ENCODE measurements at places on chromosomes 2 and 18.
A peak's percentile ranks its signal among the peaks of the same experiment; 100 is the strongest.

GRCh38 chr18:80104364-80104779, 4.7 kb upstream of the ADNP2 start:
- no peaks in the 10 kb centered on the region for H3K36me3 ChIP-seq
- no peak overlapping the region for H3K27ac ChIP-seq
- no peak for DNase-seq
- H3K4me3 ChIP-seq, result no peak overlapping the region
- no peaks in the 10 kb centered on the region for H3K27me3 ChIP-seq

- DNase-seq, result peak; percentile 11
- H3K27me3 ChIP-seq, result no peaks in the 10 kb centered on the region
- no peak overlapping the region for H3K4me3 ChIP-seq
Measured at GRCh38 chr2:58568901-58569300, 327.8 kb upstream of the FANCL start.

DNA sequence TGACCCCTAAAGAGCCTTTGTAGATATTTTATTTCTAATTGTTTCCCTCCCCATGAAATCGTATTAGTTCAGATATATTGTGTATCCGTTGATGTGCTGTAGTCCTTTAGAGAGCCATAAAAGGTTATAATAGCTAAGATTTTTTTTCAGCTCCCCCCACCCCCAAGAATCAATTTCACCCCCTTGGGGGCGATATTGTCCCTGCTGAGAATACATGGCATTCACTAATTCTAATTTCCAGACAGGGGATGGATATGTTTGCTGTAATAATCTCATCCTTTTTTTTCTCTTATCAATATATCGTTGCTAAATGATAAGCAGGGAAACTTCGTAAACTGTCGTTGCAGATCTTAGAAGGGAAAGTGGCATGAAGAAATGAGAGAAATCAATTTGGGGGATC, 530.7 kb downstream of the TMEM182 start:
- no peak for DNase-seq
- H3K4me3 ChIP-seq, result no peak overlapping the region
- no peaks in the 10 kb centered on the region for H3K4me1 ChIP-seq
- no peak overlapping the region for H3K27ac ChIP-seq

DNA sequence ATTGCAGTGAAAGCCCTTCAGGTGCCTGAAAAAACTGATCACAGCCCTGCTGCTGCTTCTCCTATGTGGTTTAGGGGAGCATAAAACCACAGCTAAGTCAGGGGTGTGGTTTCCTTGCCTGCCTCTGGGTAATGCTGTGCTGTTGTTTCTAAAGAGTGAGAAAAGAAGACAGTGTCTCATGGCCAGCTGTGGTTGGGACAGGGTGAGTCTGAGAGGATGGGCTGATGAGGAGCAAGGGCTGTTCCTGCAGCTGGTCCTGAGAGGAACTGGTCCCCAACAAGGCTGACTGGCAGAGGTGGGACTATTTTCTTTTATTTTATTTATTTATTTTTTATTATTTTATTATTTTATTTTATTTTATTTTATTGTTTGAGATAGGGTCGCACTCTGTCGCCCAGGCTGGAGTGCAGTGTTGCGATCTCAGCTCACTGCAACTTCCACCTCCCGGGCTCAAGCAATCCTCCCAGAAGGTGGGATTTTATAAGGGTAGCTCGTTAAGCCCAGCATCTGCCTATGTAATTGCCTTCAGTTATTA, 236.7 kb downstream of the FHOD3 start:
- H3K27me3 ChIP-seq, result no peaks in the 10 kb centered on the region
- H3K27ac ChIP-seq, result no peak overlapping the region
- H3K4me1 ChIP-seq, result no peaks in the 10 kb centered on the region

GRCh38 chr18:40630496-40630895, 1324.5 kb upstream of the PIK3C3 start:
- H3K36me3 ChIP-seq, result no peaks in the 10 kb centered on the region
- no peak overlapping the region for H3K27ac ChIP-seq
- H3K4me3 ChIP-seq, result no peak overlapping the region

- no peaks in the 10 kb centered on the region for H3K36me3 ChIP-seq
- no peak for DNase-seq
- H3K27ac ChIP-seq, result no peak overlapping the region
- H3K4me3 ChIP-seq, result no peak overlapping the region
- no peaks in the 10 kb centered on the region for H3K4me1 ChIP-seq
Measured at GRCh38 chr2:186399082-186399644, 86.9 kb upstream of the ZC3H15 start.

GRCh38 chr18:37559194-37559593, 6.4 kb downstream of the CELF4 start:
- DNase-seq, result no peak
- H3K4me3 ChIP-seq, result no peak overlapping the region
- no peak overlapping the region for H3K27ac ChIP-seq
- H3K27me3 ChIP-seq, result peaks cover 49% of the 10 kb centered on the region
- H3K36me3 ChIP-seq, result no peaks in the 10 kb centered on the region

DNA sequence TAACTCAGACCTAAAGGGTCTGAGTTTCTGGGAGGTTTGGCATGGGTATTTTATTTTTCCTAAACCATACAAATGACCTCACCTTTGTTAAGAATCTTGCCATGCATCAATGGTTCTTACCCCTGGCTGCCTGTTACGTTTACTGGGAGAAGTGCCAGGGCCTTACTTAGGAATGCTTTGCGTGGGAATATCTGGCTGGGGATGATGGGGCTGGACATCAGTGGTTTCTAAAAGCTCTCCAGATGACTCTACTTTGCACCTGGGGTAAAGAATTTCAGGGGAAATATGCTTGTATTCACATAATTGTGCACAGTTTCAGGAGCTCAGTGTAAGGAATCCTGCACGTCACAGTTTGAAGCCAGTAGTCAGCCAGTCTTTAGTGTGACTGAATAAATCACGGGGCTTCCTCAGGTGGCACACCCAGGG, 18.2 kb upstream of the DAW1 start:
- no peak overlapping the region for H3K27ac ChIP-seq
- no peaks in the 10 kb centered on the region for H3K4me1 ChIP-seq
- H3K36me3 ChIP-seq, result no peaks in the 10 kb centered on the region
- no peak overlapping the region for H3K4me3 ChIP-seq

- H3K4me3 ChIP-seq, result no peak overlapping the region
- no peak overlapping the region for H3K27ac ChIP-seq
- no peaks in the 10 kb centered on the region for H3K4me1 ChIP-seq
- H3K27me3 ChIP-seq, result no peaks in the 10 kb centered on the region
- no peak for DNase-seq
Measured at GRCh38 chr2:35794796-35795450, 560.7 kb upstream of the CRIM1 start.

Measured in stomach (tissue), 19 donors.